Naive B cell (primary cell): ENCODE measurements at places on chromosomes 13 and 19. TPM values are rescaled to one million over a fixed set of nuclear protein-coding genes. Genes with fewer than 3 reads are reported as not detected.

The FFAR2 gene
- not detected for polyA plus RNA-seq

The TMC4 gene
- not detected for polyA plus RNA-seq

The TEX101 gene
- not detected for polyA plus RNA-seq

- H3K27me3 ChIP-seq: no peaks in the 10 kb centered on the region
- H3K4me3 ChIP-seq: no peak overlapping the region
- H3K36me3 ChIP-seq: peaks cover 19% of the 10 kb centered on the region
Measured at GRCh38 chr13:27130223-27130978, 41.2 kb downstream of the USP12 start.

DNA sequence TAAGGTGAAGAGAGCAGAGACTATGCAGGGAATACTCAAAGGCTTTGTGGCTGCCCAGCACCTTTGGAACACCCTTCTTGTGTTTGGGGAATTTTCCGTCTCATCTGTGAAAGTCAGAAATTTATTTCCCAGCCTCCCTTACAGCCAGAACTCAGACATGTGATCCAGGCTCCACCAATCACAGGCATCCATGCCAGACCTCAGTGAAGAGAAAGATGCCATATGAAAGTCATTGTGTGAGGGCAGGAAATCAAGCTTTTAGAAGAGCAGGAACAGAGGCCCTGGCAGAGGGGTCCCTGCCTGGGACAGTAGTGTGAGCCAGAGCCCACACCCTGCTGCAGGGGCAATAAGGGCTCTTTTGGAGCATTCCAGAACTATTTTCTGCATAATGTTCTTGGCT lies 12.1 kb downstream of the CCDC70 start:
- no peaks in the 10 kb centered on the region for H3K27me3 ChIP-seq
- H3K36me3 ChIP-seq: no peaks in the 10 kb centered on the region
- H3K4me3 ChIP-seq: no peak overlapping the region
- no peak for DNase-seq
- no peaks in the 10 kb centered on the region for H3K4me1 ChIP-seq

- H3K36me3 ChIP-seq: no peaks in the 10 kb centered on the region
- no peak overlapping the region for H3K4me3 ChIP-seq
- no peaks in the 10 kb centered on the region for H3K27me3 ChIP-seq
Measured at GRCh38 chr19:16293118-16294091, 31.2 kb upstream of the KLF2 start.

- DNase-seq: no peak
- H3K27me3 ChIP-seq: peaks cover 32% of the 10 kb centered on the region
- peaks cover 9% of the 10 kb centered on the region for H3K4me1 ChIP-seq
- H3K36me3 ChIP-seq: no peaks in the 10 kb centered on the region
- H3K4me3 ChIP-seq: no peak overlapping the region
- H3K27ac ChIP-seq: no peak overlapping the region
Measured at GRCh38 chr13:31090961-31091624, 70.6 kb downstream of the HSPH1 start.
